T-helper 17 cell (primary cell): ENCODE measurements at places on chromosomes 3 and 15.

DNA sequence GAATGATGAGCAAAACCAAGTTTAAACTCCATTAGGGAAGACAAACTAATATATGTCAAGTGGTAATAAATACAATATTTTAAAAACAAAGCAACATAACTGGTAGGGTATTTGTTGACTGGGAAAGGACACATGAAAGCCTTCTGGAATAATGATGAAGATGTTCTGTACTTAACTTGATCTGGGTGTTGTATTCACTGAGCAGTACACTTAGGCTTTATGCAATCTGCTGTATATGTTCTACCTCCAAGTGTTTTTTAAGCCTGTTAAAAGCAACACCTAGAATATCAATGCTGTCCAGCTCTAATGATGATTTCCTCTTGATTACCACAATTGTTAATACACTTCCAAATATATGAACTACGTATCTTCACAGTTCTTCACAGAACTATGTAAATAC is 46.6 kb downstream of the GSK3B start:
- H3K27ac ChIP-seq = no peak overlapping the region
- no peak overlapping the region for H3K4me3 ChIP-seq
- no peaks in the 10 kb centered on the region for H3K27me3 ChIP-seq
- peaks cover 31% of the 10 kb centered on the region for H3K4me1 ChIP-seq

GRCh38 chr3:183594636-183595035 is 39.1 kb upstream of the KLHL6 start:
- no peak for DNase-seq
- H3K36me3 ChIP-seq = no peaks in the 10 kb centered on the region
- H3K27me3 ChIP-seq = no peaks in the 10 kb centered on the region
- no peak overlapping the region for H3K4me3 ChIP-seq

DNA sequence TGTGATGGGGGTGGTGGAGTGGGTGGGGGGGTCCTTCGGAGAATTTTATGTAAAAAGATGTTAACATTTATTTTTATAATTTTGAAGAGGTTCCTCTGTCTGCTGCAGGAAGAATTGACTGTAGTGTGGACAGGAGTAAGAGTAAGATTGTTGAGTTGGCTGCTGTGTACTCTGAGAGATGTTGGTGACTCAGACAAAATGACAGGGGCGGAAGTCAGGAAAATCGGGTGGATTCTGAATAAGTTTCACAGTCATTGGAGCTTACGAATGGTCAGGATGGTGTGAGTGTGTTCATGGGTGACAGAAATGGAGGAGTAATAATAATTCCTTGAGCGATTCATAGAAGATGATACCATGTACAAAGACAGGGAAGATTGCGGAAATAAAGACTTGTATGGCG is 420.0 kb downstream of the ROBO2 start:
- H3K36me3 ChIP-seq = no peaks in the 10 kb centered on the region
- H3K27ac ChIP-seq = no peak overlapping the region
- no peak overlapping the region for H3K4me3 ChIP-seq
- DNase-seq = no peak

- H3K4me1 ChIP-seq = no peaks in the 10 kb centered on the region
- no peak overlapping the region for H3K4me3 ChIP-seq
- H3K36me3 ChIP-seq = no peaks in the 10 kb centered on the region
- H3K27ac ChIP-seq = no peak overlapping the region
- no peak for DNase-seq
Measured at GRCh38 chr15:54312528-54312927, 334.3 kb downstream of the UNC13C start.

- DNase-seq = no peak
- H3K27ac ChIP-seq = no peak overlapping the region
- H3K27me3 ChIP-seq = no peaks in the 10 kb centered on the region
- H3K4me1 ChIP-seq = no peaks in the 10 kb centered on the region
- no peaks in the 10 kb centered on the region for H3K36me3 ChIP-seq
Measured at GRCh38 chr3:99118381-99118780, 216.9 kb upstream of the DCBLD2 start.

GRCh38 chr15:34620142-34620541 is 36.7 kb upstream of the GOLGA8B start:
- peaks cover 39% of the 10 kb centered on the region for H3K27me3 ChIP-seq
- DNase-seq = no peak
- H3K4me3 ChIP-seq = no peak overlapping the region
- peaks cover 4% of the 10 kb centered on the region for H3K36me3 ChIP-seq

GRCh38 chr3:69867941-69868505 is 128.8 kb downstream of the MITF start:
- no peaks in the 10 kb centered on the region for H3K4me1 ChIP-seq
- H3K4me3 ChIP-seq = no peak overlapping the region
- DNase-seq = no peak
- H3K36me3 ChIP-seq = no peaks in the 10 kb centered on the region

DNA sequence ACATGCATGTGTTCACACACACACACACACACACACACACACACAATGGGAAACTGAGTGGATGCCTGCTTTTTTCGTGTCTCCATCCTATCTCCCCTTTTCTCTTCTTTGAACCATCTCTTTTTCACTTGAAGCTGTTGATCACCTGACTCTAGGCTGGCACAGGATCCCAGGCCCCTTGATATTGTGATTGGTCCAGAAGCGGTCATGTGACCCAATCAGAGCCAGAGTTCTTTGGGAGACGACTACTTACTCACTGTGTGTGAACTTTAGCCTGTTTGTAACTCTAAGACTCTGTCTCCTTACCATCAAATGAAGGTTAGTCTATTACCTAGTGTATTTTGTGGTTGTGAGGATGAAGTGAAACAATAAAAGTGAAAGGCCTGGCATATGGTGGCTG is 172.9 kb downstream of the ADAMTS9 start:
- no peaks in the 10 kb centered on the region for H3K36me3 ChIP-seq
- no peaks in the 10 kb centered on the region for H3K27me3 ChIP-seq
- no peak overlapping the region for H3K4me3 ChIP-seq

- peak overlapping the region; percentile 14 for H3K27ac ChIP-seq
- H3K4me1 ChIP-seq = peaks cover 12% of the 10 kb centered on the region
- H3K27me3 ChIP-seq = no peaks in the 10 kb centered on the region
- no peak for DNase-seq
- no peaks in the 10 kb centered on the region for H3K36me3 ChIP-seq
Measured at GRCh38 chr15:59251001-59251845, 44.6 kb downstream of the LDHAL6B start.

DNA sequence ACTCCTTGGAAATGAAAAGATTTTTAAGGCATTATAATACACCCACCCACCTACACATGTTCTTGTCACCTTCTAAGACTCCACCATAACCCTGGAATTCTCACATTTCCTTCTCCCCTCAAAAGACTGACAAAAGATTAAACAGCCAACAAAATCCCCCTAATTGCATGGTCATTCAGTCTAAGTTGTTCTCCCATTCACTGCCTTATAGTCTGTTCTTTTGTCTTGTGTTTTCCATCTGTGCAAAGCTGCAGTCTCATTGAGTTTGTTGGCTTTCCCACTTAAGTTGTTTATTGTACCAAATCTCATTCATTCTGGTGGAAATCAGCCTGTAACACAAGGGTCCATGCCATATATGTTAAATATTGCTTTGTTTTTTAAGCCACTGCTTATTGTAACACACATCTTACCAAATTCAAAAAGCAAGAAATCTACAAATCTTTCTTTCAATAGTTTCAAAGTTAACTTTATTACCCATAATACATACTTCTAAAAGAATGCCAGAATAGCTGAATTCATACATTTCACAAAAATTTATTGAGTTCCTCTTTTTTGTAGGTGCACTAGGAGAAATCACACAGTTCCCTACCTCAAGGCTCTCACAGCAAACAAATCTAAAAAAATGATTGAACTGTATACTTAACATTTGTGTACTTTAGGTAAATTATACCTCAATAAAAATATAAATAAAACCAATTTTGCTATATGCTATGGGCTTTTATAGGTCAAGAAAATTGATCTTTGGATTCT is 2.4 kb upstream of the RCN2 start:
- H3K27ac ChIP-seq = no peak overlapping the region
- no peak overlapping the region for H3K4me3 ChIP-seq
- H3K4me1 ChIP-seq = peaks cover 13% of the 10 kb centered on the region
- no peaks in the 10 kb centered on the region for H3K36me3 ChIP-seq

GRCh38 chr3:6551165-6551564 is 309.8 kb upstream of the GRM7 start:
- DNase-seq = no peak
- H3K27ac ChIP-seq = no peak overlapping the region
- no peak overlapping the region for H3K4me3 ChIP-seq
- H3K27me3 ChIP-seq = no peaks in the 10 kb centered on the region
- H3K4me1 ChIP-seq = no peaks in the 10 kb centered on the region

DNA sequence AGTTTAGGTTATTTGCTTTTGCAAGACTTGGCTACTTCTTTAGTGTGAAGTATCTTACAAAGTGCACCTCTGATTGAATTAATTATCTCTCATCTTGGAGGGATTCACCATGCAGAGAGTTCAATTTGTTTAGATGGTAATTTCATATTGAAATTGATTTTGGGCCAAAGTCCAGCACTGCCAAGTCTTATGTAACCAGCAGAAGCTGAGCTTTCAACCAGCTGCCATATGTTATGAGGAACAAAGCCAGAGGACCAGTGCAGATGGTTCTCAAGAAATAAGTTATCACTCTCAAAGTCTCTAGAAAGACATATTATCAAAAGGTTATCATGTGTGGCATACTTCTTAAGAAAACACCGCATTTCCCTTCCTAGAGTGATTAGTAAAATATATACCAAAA is 29.0 kb downstream of the ABHD6 start:
- no peak for DNase-seq
- H3K27me3 ChIP-seq = no peaks in the 10 kb centered on the region
- H3K36me3 ChIP-seq = peaks cover 3% of the 10 kb centered on the region
- peaks cover 4% of the 10 kb centered on the region for H3K4me1 ChIP-seq

DNA sequence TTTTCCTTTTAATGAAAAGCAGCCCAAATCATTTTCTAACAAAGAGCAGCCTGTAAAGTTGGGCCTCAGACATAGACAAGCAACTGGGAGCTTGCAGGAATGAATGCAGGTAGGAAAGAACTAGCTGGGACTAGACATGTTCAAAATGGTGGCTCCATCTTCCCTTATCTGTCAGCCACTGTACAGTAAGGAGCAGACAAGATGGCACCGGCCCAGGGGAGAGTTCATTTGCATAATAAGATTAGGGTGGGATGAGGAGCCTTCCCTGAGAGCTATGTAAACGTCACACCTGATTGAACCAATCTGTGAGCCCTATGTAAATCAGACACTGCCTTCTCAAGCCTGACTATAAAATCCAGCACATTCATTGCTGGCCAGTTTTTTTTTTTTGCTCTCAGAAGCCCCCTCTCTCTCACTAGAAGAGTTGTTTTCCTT is 59.7 kb upstream of the GK5 start:
- no peak overlapping the region for H3K4me3 ChIP-seq
- H3K27me3 ChIP-seq = no peaks in the 10 kb centered on the region
- peaks cover 7% of the 10 kb centered on the region for H3K4me1 ChIP-seq
- DNase-seq = no peak
- H3K36me3 ChIP-seq = peaks cover 2% of the 10 kb centered on the region

- no peaks in the 10 kb centered on the region for H3K36me3 ChIP-seq
- H3K4me3 ChIP-seq = no peak overlapping the region
- H3K27ac ChIP-seq = no peak overlapping the region
- DNase-seq = no peak
Measured at GRCh38 chr3:52191663-52192062, 6.3 kb upstream of the ALAS1 start.

- peaks cover 10% of the 10 kb centered on the region for H3K4me1 ChIP-seq
- H3K27ac ChIP-seq = no peak overlapping the region
- peaks cover 74% of the 10 kb centered on the region for H3K27me3 ChIP-seq
- no peak for DNase-seq
Measured at GRCh38 chr15:68552773-68553172, 26.0 kb upstream of the CORO2B start.

DNA sequence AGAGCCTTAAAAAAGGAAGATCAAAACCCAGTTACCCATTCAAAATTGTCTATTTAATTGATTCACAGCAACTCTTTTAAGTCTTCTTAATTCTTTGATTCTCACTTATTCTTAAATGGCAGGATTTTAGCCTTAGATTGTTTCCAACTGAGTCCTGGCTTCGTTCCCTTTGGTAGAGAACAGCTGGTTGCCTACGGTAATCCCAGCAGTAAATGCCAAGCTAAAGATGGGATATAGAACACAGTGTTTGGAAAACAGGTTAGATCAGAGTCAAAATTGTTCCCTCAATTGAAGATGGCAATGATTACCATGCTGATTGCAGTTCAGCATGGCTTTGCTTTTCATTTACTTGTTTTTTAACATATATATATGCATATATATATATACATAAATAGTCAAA is 300.9 kb downstream of the PYDC2 start:
- no peak overlapping the region for H3K27ac ChIP-seq
- H3K27me3 ChIP-seq = no peaks in the 10 kb centered on the region
- no peak overlapping the region for H3K4me3 ChIP-seq
- no peak for DNase-seq
- H3K36me3 ChIP-seq = no peaks in the 10 kb centered on the region
- no peaks in the 10 kb centered on the region for H3K4me1 ChIP-seq

GRCh38 chr3:47573190-47574172 is 5.2 kb downstream of the CSPG5 start:
- peaks cover 2% of the 10 kb centered on the region for H3K36me3 ChIP-seq
- H3K4me1 ChIP-seq = no peaks in the 10 kb centered on the region
- no peak for DNase-seq
- no peak overlapping the region for H3K27ac ChIP-seq
- H3K27me3 ChIP-seq = peaks cover 22% of the 10 kb centered on the region

DNA sequence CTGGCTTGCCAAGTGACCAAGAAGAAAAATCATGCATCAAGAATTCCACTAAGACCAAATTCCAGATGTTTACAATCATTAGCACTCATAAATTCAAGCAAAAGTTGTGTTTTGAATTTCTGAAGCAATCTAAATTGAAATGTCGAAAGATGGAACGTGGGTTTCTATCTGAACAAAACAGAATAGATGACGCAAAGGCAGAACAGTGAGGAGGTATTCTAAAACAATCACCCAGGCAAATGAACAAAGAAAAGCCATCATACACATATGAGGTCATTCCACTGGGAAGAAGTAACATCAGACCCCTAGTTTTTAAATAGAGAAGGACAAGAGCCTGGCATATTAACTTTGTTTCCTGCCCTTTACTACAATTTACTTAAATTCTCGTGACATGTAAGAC is 58.0 kb downstream of the MCF2L2 start:
- peaks cover 30% of the 10 kb centered on the region for H3K4me1 ChIP-seq
- peaks cover 10% of the 10 kb centered on the region for H3K36me3 ChIP-seq
- DNase-seq = no peak
- no peaks in the 10 kb centered on the region for H3K27me3 ChIP-seq

DNA sequence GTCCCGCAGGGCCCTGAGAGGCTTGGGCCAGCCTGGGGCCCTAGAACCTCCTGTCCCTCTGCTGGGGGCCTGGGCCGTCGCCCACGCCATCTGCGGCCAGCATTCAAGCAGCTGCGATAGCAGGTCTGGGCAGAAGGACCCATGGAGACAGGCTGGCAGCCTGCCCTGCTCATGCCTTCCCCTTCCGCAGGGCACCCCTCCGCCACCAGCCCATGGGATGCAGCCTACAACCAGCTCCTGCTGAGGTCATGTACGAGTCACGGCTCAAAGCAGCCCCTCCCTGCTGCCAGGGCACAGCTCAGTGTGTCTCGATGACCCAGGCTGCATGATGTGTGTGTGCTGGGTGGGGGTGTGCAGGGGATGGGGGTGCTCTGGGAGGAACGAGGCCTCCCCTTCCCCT is 27.8 kb downstream of the DUSP7 start:
- H3K4me1 ChIP-seq = peaks cover 18% of the 10 kb centered on the region
- no peak for DNase-seq
- H3K4me3 ChIP-seq = no peak overlapping the region
- H3K27me3 ChIP-seq = no peaks in the 10 kb centered on the region
- peak overlapping the region; percentile 78 for H3K27ac ChIP-seq
